Gastroesophageal sphincter (tissue), 4 donors: ENCODE measurements at places on chromosomes 7 and 10.
A peak's percentile ranks its signal among the peaks of the same experiment; 100 is the strongest.

- peak; percentile 88 for ATAC-seq
Observed at GRCh38 chr7:46774515-46774914, 807.4 kb downstream of the TNS3 start.

GRCh38 chr7:67489881-67490280, 493.2 kb downstream of the TYW1 start:
- no peak for ATAC-seq

DNA sequence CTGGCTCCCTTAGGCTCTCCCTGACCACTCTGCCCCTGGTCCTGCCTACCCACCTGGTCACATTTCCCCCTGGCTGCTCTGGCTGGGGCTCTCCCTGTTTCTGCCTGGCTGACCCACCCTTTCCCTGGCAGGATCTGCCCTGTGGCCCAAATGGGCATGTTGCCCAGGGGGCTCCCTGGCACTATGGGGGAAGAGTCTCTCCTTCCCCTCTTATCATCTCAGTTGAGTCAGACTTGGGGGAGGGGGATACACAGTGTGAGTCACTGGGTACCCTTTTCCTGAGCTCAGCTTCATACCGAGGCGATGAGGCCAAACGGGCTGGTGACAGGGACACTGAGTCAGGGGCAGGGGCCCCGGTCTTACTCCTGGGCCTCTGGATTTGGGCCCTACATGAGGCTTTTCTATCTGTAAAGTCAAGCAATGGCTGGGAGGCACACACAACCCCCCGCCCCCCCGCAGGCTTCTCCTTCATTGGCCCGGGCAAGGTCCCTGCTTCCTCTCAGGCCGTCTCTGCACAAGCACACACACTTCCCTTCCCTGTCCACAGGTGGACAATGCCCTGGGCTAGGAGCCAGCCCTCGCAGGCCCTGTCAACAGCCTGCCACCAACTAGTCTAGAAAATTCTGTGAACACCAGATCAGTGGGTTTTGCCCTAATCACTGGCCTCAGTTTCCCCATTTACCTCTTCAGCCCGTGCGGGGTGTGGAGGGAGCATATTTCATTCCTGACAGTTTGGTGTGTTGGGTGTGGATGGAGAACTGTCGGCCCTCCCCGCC, 627 bp upstream of the FLNC start:
- no peak for ATAC-seq

- peak; percentile 31 for ATAC-seq
Observed at GRCh38 chr7:42617071-42617765, 294.7 kb downstream of the C7orf25 start.

DNA sequence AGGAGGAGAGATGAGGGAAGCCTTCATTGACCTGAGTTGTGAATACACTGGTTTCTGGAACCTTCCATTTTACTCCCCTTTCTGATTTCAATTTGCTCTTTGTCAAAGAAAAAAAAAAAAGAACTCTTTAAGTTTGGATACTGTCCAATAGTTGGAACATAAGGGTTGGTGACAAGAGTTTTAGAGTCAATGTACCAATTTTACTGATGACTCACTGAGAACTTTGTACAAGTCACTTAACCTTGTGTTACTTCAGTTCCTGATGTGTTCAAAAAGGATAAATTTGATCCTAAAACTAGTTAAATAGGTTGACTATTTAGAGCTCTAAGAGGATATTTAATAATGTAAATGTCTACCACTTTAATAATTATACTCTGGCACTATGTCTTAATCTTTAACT, 4.1 kb upstream of the CDK14 start:
- ATAC-seq, result no peak
